ENCODE measurements at places on chromosomes 16 and 17. TPM values are rescaled to one million over a fixed set of nuclear protein-coding genes. Genes with fewer than 3 reads are reported as not detected.

DNA sequence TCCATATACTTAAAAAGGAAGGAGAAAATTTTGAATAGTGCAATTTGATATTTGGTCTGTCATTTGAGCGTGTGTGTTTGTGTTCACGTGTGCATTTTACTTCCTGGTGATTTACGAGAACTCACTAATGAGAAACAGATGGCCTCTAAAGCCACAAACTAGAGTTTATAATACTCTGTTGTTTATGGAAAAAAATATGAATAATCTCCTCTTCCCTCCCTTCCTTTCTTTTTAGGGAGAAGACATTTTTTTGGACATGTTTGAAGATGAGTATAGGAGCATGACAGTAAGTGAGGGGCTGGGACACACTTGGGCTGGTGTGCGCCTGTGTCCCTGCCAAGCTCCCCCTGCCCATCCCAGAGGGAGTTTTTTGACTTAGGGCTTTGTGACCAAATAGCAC, 102.7 kb downstream of the CLEC16A start:
- DNase-seq, result no peak
- H3K27ac ChIP-seq, result no peak overlapping the region
- peaks cover 22% of the 10 kb centered on the region for H3K4me1 ChIP-seq
- peaks cover 44% of the 10 kb centered on the region for H3K36me3 ChIP-seq

DNA sequence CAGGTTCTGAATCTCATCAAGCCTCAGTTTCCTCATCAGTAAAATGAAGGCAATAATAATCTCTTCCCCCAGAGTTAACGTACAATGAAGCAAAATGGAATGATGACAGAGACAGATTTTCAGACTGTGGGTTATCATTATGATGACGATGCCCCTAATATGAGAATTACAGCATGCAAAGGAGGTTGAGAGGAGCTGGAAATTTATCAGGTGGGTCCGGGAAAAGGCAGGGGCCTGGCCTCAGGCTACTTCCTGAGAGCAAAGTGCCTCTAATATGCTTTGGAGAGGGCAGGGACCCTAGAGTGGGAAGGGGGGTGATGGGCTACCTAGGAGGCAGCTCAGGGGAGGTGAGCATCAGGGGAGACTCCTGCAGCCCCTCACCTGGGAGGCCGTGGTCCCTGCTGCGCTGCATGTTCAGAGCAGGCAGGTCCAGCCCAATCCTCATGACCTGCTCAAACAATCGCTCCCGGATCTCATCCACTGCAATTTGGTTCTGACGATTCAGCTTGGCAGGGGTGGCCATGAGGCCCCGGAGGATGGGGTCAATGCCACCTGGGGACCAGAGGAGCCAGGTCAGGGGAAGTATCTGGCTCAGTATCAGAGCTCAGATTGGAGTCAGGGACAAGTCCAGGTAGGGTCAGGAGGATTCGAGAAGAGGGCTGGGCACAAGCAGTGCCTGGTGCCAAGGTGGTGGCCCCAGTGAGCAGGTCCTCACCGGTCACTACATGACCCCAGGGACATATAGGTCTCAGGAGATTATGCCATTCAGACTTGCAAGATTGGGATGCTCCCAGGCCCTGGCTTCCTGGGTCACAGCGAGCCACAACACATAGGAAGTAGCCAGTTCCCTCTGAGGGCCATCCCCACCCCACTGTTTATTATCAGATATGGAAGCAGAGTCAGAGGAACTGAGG, 8.1 kb downstream of the MPO start:
- no peak overlapping the region for H3K4me3 ChIP-seq
- no peaks in the 10 kb centered on the region for H3K36me3 ChIP-seq
- H3K4me1 ChIP-seq, result no peaks in the 10 kb centered on the region
- H3K27ac ChIP-seq, result no peak overlapping the region
- peaks cover under 1% of the 10 kb centered on the region for H3K27me3 ChIP-seq

- no peak overlapping the region for H3K27ac ChIP-seq
- H3K27me3 ChIP-seq, result no peaks in the 10 kb centered on the region
- no peak for DNase-seq
- H3K4me3 ChIP-seq, result no peak overlapping the region
- H3K36me3 ChIP-seq, result no peaks in the 10 kb centered on the region
Measured at GRCh38 chr17:70080541-70081347, 5.7 kb downstream of the KCNJ16 start.

DNA sequence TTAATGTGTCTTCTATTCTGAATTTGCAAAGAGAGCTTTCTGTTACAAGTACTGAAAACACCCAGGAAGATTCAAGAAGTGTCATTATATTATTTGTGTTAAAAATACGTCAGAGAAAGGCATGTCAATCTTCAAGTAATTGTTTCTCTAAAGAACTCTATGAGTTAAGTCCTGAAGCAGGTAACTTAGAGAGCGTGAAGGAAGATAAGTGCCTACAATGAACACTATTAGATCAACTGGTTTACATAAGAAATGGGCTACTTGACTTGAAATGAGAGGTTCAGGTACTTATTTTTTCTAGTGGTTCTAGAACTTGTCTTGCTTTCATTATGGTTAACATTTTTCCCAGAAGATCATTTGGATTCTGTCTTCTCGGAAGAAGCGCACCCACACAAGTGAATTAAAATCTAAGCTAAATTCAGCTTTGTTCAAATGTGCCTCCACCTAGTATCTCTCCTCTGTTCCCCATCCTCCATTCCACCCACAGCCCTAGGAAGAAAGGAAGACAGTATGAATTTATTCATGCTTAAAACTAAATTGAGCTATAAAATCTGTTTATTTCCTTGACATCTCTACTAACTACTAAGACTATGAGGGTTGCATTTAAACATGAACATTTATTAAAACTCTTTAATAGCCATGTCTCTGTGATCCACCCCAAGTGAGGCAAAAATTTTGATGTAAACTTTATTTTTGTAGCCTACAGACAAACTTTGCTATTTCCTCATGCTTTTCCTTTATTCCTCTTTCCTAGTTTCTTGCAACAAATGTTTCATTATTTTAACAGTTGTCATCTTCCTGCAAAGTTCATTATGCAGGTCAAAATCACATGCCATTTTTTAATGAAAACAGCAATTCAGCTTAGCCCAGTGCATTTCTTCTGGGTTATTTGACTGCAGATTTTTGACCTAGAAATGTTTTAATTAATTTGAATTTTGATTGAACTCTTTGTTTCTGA, 206.8 kb downstream of the KCNJ2 start:
- no peaks in the 10 kb centered on the region for H3K4me1 ChIP-seq
- H3K27me3 ChIP-seq, result no peaks in the 10 kb centered on the region
- no peaks in the 10 kb centered on the region for H3K36me3 ChIP-seq
- H3K4me3 ChIP-seq, result no peak overlapping the region

DNA sequence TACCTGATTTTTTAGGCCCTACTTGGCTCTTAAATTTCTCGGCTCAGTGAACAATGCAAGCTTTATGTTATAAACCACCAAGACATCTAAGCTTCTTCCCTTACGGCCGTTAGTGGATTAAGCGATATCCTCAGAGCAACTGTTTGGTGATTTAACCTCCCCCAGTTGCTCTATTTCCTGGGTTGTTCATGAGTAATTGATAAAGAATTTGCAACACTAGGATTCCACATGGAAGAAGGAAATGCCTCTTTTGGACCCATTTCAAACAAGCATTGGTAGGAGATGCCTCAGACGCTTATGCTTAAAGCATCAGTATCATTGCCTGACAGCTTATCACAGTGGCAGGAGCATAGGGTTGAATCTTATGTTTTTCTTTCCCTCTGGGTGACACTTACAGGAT, 65.3 kb downstream of the RBFOX1 start:
- DNase-seq, result no peak
- no peak overlapping the region for H3K4me3 ChIP-seq
- no peaks in the 10 kb centered on the region for H3K36me3 ChIP-seq
- no peaks in the 10 kb centered on the region for H3K27me3 ChIP-seq

PPY gene
- not detected for total RNA-seq

PROCA1 gene
- 4.1 TPM for total RNA-seq

GRCh38 chr16:24692854-24693253, 36.6 kb upstream of the TNRC6A start:
- no peak overlapping the region for H3K4me3 ChIP-seq
- DNase-seq, result no peak
- no peak overlapping the region for H3K27ac ChIP-seq
- no peaks in the 10 kb centered on the region for H3K4me1 ChIP-seq
- no peaks in the 10 kb centered on the region for H3K36me3 ChIP-seq

DNA sequence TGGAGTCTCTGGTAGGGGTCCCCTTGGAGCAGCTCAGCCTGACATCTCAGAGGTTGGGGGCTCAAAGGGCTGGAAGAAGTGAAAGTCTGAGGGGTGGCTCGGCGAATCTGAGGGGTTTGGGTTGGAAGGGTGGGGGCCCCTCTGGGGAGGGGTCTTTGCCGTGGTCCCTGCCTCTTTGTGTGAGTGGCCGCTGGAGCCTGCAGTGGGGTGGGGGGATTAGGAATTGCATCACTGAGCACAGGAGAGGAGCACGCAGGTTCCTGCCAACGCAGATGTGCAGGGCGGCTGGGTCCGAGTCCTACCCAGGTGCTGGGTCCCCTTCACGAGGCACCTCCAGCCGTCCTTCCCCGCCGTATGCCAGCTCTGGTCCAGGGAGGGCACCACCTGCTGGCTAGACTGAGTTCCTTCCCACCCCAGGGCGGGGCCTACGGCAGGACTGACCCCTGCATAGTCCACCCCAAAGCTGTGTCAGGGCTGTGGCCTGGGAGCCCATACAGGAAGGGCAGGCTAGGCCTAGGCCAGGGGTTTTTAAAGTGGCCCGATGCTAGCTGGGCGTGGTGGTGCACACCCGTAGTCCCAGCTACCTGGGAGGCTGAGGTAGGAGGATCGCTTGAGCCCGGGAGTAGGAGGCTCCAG, 9.9 kb downstream of the FMNL1 start:
- no peak overlapping the region for H3K4me3 ChIP-seq
- DNase-seq, result peak; percentile 50
- peaks cover 95% of the 10 kb centered on the region for H3K4me1 ChIP-seq

SLC13A5 gene
- total RNA-seq, result not detected

Measured in CD4-positive, alpha-beta T cell (primary cell).